ENCODE measurements at places on chromosomes 16 and 17. TPM values are rescaled to one million over a fixed set of nuclear protein-coding genes. Genes with fewer than 3 reads are reported as not detected.

The FBXO39 gene
- 0.39 TPM for total RNA-seq

The KRT33A gene
- not detected for total RNA-seq

The CD300H gene
- total RNA-seq, result not detected

The TM4SF5 gene
- total RNA-seq, result not detected

The SLFN11 gene
- 27.2 TPM for total RNA-seq

The KRTAP16-1 gene
- total RNA-seq, result 1.1 TPM

The ZNF469 gene
- 1.0 TPM for total RNA-seq

Measured in CD8-positive, alpha-beta T cell (primary cell).